SK-N-SH treated with all-trans-retinoic acid at 6 μM for 48 hours (cell line): ENCODE measurements at places on chromosomes 5 and 9.

GRCh38 chr5:119071561-119071995 lies 691 bp downstream of the DMXL1 start:
- ATAC-seq: no peak; the same call in 1 of the 3 replicates

DNA sequence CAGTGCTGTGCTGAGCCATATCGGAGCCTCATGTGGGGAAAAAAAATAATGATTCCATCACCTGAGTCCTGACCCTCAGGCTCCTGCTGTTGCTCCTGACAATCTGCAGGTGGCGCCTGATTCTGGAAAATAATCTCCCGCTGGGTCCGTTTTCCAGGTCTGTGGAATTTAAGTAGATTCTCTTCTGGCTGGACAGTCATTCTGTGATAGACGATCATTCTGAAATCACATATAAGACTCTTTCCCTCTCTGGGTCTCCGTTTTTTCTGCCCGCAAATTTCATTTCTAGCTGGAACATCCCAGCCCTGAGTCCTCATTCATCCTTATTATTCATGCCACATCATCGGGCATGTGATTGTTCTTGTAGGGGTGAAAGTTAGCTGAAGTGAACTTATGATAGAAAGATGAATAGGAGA lies 22.1 kb upstream of the STXBP1 start:
- ATAC-seq: peak; percentile 78

DNA sequence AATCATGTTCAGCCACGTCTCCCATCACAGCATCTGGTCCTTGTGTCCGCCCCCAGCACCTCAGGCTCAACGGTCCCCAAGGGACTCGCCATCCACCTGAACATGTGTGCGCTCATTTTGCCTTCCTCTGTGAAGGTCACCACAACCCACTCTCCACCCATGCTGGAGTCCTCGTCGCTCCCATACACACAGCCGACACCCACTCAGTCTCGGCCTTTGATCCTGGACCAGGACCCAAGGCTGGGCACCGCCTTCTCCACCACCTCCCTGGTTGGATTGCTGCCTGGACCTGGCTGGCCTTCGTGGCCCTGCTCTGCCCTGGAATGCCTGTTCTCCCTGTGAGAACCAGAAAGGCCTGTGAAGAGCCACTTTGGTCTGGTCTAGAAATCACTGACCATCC lies 60.3 kb downstream of the UBE2QL1 start:
- no peak for ATAC-seq

DNA sequence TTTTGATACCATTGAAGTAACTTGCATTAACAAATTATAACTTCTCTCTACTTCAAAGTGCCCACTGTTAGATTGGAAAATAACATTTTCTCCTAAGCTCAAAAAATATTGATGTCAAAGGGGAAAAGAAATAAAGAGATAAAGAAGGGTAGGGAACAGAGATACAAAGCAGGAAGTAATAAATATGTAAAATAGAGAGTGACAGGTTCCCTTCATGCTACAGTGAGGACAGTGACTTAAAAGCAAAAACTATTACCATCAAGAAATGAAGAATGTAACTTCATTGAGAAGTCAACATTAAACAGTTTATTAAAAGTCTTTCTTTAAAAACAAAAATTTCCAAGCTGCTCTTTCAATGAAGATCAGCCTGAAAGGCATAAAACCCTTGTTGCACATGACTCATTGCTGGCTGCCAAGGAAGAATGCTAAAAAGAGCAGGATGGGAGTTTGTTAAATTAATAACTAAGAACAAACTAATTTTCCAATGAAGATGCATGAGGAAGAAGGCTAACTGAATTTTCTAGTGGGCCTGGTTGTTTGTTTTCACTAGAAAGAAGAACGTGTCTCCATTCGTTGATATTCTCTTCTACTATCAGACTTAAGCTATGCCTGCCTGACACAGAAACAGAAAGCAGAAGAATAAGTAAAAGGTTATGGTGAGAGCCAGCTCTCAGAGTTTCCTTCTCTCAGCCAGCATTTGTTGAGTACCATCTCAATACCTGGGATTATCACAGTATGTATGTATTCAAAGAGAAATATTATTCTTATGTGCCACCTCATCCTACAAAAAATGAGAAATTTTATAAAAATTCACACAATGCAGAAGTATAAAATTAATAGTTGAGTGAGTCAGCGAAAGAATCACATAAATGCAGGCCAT lies 197.8 kb upstream of the NREP start:
- peak; percentile 72 for ATAC-seq

DNA sequence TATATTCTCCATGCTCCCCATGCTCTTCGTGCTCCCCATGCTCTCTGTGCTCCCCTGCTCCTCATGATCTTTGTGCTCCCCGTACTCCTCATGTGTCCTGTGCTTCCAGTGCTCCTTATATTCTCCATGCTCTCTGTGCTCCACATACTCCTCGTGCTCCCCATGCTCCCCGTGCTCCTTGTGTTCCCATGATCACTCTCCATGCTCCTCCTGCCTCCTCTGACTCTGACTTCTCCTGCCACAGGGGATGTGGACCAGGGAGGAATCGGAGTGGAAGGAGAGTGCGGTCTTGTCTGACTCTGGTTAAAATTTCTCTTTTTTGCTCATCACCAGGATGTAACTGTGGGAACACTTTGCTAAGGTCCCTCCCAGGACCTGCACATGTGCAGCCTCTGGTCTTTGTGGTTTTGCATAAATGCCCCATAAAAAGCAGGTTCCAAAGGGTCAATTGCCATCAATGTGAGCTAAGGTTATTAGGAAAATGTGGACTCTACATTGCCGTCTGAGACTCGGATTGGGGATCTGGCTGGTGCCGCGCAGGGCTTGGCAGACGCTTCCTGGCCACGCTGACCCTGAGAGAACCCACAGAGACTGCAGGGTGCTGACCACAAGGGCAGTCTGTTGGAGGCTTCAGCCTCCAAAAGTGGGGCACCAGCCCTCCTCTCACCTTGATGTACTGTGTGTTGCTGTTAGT lies 52.5 kb downstream of the TRIP13 start:
- no peak for ATAC-seq

- ATAC-seq: no peak
Measured at GRCh38 chr5:132296412-132297016, 2.3 kb downstream of the SLC22A4 start.

GRCh38 chr9:126498331-126498730 lies 115.4 kb upstream of the LMX1B start:
- no peak for ATAC-seq

GRCh38 chr9:106102821-106103220 lies 408.5 kb downstream of the TMEM38B start:
- no peak for ATAC-seq

DNA sequence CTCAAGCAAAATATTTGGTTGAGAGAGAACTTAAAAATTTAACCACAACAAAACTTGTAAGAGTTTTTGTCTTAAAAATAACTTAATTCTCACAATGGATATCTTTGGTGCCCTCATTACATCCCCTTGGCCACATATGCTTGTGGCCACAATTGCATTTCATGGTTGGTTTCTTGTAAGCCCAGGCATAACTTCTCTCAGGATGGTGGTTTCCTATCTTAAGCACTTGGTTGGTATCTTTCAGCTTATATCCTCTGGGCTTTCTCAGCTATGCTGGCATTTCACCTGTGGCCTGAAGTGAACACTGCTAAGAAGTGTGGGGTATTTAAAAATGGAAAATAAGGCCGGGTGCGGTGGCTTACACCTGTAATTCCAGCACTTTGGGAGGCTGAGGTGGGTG lies 212.4 kb upstream of the MEF2C start:
- no peak for ATAC-seq

DNA sequence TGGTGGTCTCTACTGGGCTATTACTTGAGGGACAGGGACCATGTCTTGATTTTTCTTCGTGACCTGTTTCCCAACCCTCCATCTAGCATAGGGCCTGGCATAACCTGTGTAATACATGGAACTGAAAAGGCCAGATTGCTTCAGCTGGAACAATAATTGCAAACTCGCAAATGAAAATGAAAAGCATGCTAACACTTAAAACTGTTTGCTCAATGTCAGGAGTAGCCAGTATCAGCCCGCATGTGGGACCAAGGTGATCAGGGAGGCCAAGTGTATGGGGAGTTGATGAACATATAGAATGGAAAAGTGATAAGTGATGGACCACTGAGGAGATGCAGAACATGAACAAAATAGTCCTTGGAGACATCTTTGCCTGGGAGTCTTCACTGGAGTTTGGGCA lies 25.2 kb downstream of the GLRX start:
- ATAC-seq: no peak

- ATAC-seq: no peak
Measured at GRCh38 chr5:150809363-150809762, 30.8 kb downstream of the SMIM3 start.

- 0 out of 3 replicates have a peak, but pooled peaks have one; percentile 43 for ATAC-seq
Measured at GRCh38 chr5:9198394-9198793, 347.5 kb downstream of the SEMA5A start.

DNA sequence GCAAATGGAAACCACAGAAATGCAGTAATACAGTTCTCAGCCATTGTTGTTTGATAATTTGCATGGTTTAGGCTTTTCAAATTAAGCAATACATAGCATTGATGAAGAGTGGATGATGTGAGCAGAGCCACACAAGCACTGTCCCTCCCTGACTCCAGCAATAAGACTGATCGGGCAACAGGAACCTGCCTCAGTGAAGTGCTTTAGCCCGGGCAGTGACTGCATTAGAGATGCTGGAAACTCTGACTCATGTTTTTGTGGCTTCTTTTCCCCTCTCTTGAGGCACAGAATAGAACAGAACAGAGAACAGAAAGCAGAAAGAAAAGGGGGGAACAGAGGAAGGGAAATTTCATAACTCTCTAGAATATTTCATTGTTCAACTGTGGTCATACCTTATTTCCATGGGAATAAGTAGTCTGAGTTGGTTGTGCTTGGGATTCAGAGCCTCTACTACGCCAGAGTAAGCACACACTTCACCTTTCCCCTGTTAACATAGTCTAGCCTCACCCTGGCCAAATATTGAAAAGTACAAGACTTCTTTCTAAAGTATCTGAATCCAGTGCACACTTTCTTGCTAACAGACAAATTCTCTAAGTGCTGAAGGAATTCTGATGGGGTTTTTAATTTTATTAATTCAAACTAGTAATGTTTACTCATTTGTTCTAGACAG lies 164.8 kb upstream of the VCAN start:
- ATAC-seq: peak; percentile 97

DNA sequence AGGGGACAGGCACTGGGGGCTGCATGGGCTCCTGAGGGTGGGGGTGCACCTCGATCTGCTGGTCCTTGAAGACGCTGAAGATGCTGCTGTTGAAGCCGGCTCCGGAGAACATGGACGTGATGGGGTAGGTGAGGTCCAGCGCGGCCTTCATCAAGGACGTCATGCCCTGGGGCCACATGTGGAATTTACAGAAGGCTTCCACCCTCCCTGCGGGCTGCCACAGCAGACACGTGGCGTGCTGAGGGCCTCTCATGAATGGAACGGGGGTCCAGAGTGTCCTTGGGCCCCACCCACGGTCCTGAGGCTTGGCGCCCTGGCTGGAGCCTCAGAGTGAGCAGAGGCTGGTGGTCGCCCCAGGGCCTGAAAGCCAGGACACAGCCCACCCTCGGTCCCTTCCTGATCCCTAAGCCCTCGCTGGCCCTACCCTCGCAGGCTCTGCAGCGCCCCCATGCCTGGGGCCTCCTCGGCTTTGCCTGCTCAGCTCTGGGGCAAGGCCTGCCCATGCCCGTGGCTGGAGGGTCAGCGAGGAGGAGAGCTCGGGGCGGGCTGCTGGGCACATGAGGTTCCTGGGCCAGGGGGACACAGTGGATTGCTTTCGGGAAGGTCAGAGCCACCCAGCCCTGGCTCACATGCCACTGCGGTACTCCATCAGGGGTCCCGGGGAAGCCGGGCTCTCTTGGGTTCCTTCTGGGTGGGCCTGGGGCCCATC lies 5.3 kb upstream of the NSMF start:
- no peak for ATAC-seq

DNA sequence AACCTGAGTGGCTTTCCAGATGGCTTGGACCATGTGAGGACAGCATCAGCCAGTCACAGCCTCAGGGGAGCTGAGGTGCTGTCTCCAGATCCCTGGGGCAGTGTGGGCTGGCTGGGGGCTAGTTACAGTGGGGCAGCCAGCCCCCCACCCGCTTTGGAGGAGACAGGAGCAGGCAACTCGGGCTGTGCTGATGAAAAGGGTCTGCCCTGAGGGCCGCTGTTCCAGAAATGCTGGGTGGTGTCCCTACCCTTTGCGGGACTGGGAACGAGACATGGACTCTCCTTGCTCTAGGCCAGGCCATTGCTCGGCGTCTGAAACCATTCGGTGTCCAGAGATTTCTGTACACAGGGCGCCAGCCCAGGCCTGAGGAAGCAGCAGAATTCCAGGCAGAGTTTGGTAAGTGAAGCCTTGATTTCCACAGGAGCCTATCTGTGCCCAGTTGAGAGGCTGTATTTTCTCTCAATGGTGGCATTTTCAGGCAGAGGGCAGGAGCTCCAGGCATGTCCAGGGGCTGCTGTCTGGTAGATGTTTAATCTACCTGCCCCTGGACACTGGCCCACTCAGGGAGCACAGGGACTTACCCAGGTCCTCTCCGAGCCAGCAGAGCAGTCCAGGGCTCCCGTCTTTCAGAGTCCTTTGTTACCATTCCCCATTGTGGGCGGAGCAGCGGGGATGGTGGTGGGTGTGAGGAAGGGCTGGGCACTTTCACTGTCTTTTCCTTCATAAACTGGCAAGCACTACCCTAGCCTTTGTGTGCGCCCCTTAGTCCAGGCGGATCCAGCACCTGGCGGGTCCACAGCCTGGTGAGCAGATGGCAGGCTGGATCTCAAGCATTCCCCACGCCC lies 7.2 kb downstream of the GRHPR start:
- no peak; the same call in 2 of the 3 replicates for ATAC-seq

DNA sequence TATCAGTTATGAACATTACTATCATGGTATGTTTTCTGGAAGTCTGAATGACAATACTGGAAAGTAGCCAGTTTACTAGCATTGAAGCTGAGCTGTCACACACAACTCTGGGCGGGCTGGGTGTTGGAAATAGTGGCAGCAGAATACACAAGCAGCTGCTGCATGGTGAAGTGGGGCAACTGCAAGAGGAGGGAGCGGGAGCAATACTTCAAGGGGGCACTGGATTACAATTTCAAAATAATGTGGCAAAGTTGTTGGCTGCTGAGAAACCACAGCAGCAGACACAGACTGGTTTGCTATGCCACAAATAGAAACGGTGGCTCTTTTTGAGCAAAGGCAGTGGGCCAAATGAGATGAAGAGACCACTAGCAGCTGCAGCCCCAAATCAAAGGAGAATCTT lies 350.2 kb downstream of the KIAA0825 start:
- ATAC-seq: no peak

- ATAC-seq: peak; percentile 18
Measured at GRCh38 chr9:93669116-93669957, 93.0 kb downstream of the PHF2 start.

- no peak; the same call in 2 of the 3 replicates for ATAC-seq
Measured at GRCh38 chr5:137935190-137935589, 45.9 kb downstream of the PKD2L2 start.

- peak; percentile 96 for ATAC-seq
Measured at GRCh38 chr9:75238311-75238976, 150.1 kb downstream of the OSTF1 start.
